ENCODE measurements at places on chromosomes 5 and 9.

- DNase-seq = no peak
Observed at GRCh38 chr9:17611917-17612316, 33.1 kb downstream of the SH3GL2 start.

DNA sequence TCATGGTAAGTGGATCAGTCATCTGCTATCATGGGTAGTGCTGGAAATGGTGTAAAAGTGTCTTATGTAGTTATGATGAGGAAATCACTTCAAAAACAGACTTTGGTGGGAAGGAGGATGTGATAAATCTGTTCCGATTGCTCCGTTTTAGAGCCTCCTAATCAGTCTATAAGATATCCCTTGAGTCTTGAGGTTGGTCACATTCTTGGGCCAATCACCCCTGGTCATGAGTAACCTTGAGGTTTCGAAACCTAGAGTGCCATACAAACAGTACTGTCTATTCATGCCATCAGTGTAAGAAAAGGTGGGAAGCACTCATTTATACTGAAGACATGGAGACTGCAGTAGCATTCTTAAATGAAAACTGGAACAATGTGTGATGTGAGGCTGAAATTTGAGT, 45.8 kb downstream of the LRRTM2 start:
- no peak for DNase-seq

DNA sequence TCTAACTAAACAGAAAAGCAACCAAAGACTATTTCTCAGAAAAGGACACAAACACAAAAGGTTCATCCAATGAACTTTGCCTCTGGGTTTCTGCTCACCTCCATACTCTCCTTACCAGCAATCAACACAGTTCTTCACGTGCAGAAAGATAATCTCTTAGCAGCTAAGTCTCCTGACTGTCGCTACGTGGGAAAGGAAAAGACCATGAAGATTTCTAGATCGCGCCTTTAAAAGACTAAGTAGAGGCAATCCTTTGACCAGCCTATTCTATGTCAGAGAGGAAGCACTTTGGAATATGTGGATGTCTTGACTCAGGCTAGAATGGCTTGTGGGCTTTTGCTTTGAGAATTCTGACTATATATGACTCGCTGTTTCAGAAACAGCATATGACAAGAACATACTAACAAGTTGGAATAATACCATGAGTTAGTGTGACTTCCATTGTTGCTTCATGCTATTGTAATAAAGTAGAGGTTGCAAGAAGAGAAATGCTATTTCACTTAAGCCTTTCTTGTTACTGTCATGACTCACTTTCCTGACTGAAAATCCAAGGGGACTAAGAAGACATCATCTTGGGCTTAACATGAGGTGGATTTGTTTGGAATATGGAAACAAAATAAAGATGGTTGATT, 339.5 kb upstream of the RFX3 start:
- no peak for DNase-seq

GRCh38 chr5:14082973-14083372, 60.2 kb upstream of the TRIO start:
- no peak for DNase-seq

GRCh38 chr5:142176255-142176654, 67.7 kb downstream of the NDFIP1 start:
- DNase-seq = no peak

- DNase-seq = no peak
Observed at GRCh38 chr5:60463179-60463868, 236.6 kb downstream of the DEPDC1B start.

GRCh38 chr5:84148651-84149050, 236.0 kb downstream of the EDIL3 start:
- DNase-seq = no peak

DNA sequence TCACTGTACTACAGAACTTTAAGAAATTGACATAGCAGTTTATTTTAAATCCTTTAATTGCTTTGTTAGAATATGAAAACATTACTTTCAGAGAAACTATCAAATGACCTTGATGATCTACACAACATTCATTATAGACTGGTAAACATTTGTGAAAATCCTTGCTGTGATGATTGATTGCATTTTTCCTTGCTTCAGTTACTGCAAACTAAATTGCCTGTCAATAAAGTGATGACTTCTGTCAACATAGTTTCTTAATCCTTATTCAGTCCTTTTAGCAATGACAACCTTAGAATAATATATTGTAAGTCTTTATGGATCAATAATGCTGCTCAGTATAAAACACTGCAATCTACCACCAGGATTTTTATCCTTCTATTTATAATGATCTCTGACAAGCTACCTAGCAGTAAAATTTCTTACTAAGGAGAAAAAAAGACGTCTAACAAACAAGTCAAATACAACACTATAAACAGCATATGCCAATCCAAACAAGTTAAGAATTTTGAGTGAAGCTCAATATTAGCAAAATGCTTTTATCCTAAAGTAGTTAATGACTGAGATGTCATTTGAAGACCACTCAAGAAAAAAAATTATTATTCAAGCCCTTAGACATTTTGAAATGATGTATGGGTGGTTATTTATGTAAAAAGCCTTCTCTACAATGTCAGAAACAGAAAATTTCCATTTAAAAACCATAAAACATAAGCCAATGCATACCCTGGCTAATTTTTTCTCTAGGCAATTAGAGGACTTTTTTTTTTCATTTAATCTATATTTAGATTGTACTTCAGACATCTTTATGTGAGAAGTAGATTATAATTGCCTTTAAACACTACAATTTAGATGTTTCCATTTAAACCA, 105.5 kb downstream of the FBXL17 start:
- DNase-seq = no peak

DNA sequence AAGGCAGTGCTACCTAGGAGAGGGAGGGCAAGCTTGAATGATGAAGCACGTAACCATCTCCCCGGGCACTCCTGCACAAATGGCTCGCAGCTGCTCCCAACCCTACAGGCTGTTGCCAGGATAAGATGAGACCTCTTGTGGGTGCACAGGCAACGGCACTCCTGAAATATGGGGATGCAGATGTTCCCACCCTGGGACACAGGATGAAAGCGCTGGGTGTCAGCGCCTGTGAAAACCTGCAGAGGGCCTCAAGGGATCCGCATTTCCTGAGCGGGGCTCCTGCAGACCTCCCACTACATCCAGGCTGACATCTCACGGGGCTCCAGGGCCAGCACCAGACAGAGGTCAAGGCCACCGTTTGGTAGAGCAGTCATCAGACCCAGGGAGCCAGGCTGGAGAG, 60.7 kb downstream of the SMIM23 start:
- DNase-seq = no peak

GRCh38 chr5:135127439-135128240, 93.6 kb upstream of the PITX1 start:
- DNase-seq = no peak

DNA sequence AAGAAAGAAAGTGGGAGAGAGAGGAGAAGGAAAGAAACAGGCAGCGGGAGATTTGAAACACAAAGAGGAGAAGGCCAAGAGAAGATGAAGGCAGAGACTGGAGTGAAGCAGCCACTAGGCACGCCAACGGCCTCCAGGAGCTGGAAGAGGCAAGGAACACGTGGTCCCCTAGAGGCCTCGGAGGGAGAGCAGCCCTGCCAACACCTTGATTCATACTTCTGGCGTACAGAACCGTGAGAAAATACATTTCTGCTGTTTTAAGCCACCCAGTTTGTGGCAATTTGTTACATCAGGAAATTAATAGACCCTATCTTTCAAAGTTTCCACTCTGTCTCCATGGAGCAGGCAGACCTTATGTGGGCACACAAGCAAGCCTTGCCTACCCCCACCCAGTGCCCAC, 133.4 kb downstream of the ACTL7B start:
- no peak for DNase-seq

DNA sequence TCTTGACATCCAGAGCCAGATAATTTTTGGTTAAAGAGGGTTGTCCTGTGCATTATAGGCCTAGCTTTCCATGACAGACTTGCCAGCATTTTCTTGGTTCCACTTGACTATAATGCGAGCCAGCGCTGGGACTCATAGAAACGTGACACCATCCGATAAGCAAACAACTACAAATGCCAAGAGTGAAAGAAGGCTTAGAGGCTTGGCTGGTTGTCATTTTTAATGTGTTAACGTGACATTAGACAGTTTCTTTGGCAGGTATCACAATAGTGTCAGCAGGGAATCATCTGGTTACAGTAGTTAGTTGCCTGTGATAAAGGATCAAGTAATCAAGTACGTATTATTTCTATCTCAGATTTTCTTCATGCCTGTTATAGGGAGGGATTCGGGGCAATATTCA, 20.0 kb upstream of the LIFR start:
- DNase-seq = no peak

Data from activated naive CD8-positive, alpha-beta T cell treated with anti-CD3 and anti-CD28 coated beads, Interleukin-2, amount 50 U/mL, for 24 hours (primary cell).